Activated CD8-positive, alpha-beta memory T cell treated with anti-CD3 and anti-CD28 coated beads, Interleukin-2, amount 10 ng/mL, durations not matched to agents 7 days and 5 days (primary cell): ENCODE measurements at places on chromosomes 11 and 22. TPM values are rescaled to one million over a fixed set of nuclear protein-coding genes. Genes with fewer than 3 reads are reported as not detected.

DNA sequence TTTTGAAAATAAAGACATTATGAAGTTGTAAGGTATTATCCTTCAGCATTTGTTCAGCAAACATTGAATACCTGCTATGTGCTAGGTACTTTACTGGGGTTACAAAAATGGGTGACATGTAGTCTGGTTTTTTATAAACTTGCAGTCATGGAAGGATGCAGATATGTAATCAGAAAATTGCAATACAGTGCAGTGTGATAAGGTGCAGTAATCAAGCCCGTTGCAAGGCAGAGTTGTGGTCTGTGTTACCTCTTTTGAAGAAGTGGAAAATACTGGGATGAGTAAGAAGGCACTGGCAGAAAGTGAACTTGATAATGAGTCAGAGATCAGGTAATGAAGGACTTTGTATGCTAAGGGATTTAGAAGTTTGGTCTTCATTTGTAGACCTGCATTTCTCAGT, 8.1 kb downstream of the FBXO7 start:
- H3K4me1 ChIP-seq: peaks cover 25% of the 10 kb centered on the region
- no peak overlapping the region for H3K27ac ChIP-seq
- H3K4me3 ChIP-seq: no peak overlapping the region
- no peaks in the 10 kb centered on the region for H3K27me3 ChIP-seq

DNA sequence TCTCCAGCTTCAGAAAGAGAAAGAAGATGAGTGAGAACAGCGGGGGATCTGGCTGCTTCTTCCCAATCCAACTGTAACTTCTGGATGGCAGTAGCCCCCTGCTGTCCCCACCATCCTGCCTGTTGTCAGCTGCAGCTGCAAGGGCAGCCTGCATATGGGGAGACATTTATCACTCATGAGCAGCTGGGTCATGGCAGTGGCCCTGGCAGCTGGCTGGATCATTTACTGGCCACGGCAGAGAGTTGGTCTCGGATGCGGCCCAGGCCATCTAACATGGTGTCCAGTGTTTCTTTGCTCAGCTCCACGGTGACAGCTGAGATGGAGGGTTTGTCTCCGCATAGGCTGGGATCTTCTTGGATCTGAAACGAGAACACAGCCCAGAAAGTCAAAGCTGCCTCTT, 14.8 kb downstream of the COMMD9 start:
- H3K27ac ChIP-seq: no peak overlapping the region
- no peaks in the 10 kb centered on the region for H3K27me3 ChIP-seq
- no peak overlapping the region for H3K4me3 ChIP-seq
- peaks cover 9% of the 10 kb centered on the region for H3K36me3 ChIP-seq
- H3K4me1 ChIP-seq: peaks cover 4% of the 10 kb centered on the region

TEX12 gene
- total RNA-seq: not detected

DNA sequence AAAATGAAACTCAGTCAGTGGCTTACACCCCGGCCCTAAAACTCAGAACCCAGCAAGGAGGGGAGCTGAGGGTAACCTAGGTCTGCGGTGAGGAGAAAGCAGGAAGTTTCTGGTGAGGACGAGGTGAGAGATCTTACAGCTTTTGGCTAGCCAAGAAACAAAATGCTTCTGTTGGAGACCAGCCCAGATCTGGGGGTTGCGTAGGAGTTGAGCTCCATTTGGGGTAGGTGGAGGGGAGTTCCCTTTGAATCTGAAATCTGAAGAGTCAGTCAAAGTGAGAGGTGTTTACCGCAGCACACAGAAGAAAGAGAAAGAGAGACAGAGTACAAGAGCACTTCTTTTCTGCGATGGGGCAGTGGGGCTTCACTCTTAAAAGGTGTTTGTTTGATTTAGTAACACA, 29.6 kb downstream of the EHF start:
- H3K27me3 ChIP-seq: peaks cover 76% of the 10 kb centered on the region
- H3K4me1 ChIP-seq: peaks cover 23% of the 10 kb centered on the region
- peak overlapping the region; percentile 74 for H3K27ac ChIP-seq
- H3K36me3 ChIP-seq: peaks cover 1% of the 10 kb centered on the region

TRIOBP gene
- total RNA-seq: 42.0 TPM

- H3K27me3 ChIP-seq: no peaks in the 10 kb centered on the region
- H3K4me3 ChIP-seq: peak overlapping the region; percentile 99
- peaks cover 56% of the 10 kb centered on the region for H3K36me3 ChIP-seq
- peak; percentile 47 for DNase-seq
Observed at GRCh38 chr22:36238373-36239149, 766 bp downstream of the APOL2 start.

DNA sequence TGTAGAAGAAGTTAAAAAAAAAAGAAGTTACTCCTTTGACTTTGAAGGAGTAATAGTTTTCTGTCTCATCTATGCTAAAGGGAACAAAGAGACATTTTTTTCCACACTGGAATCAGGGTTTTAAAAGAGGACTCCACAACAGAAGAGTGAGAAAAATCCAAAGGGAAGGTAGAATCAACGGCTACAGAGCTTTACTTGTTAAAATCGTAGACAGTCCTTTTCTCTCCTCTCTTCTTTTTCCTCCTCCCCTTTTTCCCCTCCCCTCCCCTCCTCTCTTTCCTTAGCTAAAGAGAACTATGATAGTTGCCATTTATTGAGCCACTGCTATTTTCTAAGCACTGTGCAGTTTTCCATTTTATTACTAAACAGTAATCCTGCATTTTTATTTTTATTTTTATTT, 29.2 kb downstream of the DDIAS start:
- peaks cover 38% of the 10 kb centered on the region for H3K36me3 ChIP-seq
- no peak overlapping the region for H3K4me3 ChIP-seq
- peaks cover 10% of the 10 kb centered on the region for H3K4me1 ChIP-seq

DNA sequence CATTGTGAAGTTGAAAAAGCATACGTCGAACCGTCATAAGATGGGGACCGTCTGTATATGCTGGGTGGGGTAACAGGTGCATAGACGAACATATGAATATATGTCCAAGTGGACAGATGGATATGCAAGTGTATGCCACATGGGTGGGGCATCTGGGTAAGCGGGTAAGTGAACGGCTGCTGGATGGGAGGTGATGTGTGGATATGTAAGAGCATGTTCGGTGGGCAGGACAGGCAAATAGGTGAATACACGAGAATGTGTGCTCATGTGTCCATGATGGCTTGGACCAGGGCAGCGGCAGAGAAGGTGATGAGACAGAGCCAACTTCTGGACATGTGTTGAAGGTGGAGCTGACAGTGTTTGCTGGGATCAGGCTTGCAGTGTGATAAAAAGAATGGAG, 12.0 kb downstream of the IFITM10 start:
- H3K27me3 ChIP-seq: peaks cover 33% of the 10 kb centered on the region
- DNase-seq: no peak
- H3K4me1 ChIP-seq: peaks cover 10% of the 10 kb centered on the region
- H3K36me3 ChIP-seq: peaks cover 3% of the 10 kb centered on the region
- no peak overlapping the region for H3K4me3 ChIP-seq

DNA sequence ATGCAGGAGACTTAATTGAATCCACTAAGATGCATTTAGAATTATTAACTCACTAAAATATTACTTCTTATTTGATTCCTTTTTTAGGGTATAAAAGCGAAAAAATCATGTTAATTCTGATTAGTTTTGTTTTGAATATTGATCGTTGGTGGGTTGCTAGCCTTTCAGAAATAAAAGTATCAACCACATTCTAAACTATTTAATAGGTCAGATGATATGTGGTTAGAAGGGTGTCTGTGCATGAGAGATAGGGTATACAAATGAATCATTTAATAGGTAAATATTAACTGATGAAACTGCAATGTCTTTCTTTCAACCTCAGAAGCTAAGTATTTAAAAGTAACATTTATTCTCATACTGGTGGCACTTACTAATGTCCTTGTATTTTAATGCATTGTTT, 515.1 kb downstream of the CNTN5 start:
- DNase-seq: no peak
- H3K27me3 ChIP-seq: no peaks in the 10 kb centered on the region
- no peak overlapping the region for H3K4me3 ChIP-seq
- H3K4me1 ChIP-seq: no peaks in the 10 kb centered on the region
- H3K36me3 ChIP-seq: no peaks in the 10 kb centered on the region
- H3K27ac ChIP-seq: no peak overlapping the region

SLC5A1 gene
- total RNA-seq: not detected

DNA sequence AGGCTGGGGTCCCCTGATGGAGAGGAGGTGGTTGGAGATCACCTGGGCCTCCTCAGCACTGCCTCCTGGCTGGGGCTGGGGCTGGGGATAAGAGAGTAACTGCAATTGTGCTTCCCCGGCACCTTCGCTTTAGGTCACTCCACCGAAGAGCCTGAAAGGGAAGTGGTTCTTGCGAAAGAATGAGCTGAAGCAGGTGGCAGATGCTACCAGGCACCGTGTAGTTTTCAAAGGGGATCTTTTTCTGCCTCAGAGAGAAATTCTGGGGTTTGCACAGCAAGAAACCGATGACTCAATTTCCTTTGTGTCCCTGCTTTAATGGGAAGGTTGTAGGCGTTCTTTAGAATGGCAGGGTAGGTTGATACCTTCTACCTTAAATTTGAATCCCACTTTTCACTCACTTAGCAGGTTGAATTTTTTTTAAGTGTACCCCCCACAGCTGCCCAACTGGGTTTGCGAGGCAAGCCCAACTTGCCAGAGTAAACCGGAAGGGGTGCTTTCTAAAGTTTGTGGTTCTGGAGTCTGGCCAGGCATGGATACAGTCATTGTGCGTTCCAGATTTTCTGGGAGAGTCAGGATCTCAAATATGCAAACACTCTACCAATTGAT, 5.3 kb downstream of the CD44 start:
- no peaks in the 10 kb centered on the region for H3K27me3 ChIP-seq
- peaks cover 82% of the 10 kb centered on the region for H3K4me1 ChIP-seq
- DNase-seq: peak; percentile 83
- peak overlapping the region; percentile 58 for H3K4me3 ChIP-seq
- peak overlapping the region; percentile 92 for H3K27ac ChIP-seq

- H3K27ac ChIP-seq: no peak overlapping the region
- no peaks in the 10 kb centered on the region for H3K36me3 ChIP-seq
- H3K4me3 ChIP-seq: no peak overlapping the region
- no peak for DNase-seq
- peaks cover 26% of the 10 kb centered on the region for H3K27me3 ChIP-seq
- H3K4me1 ChIP-seq: no peaks in the 10 kb centered on the region
Observed at GRCh38 chr11:8217136-8217535, 46.5 kb downstream of the LMO1 start.

DNA sequence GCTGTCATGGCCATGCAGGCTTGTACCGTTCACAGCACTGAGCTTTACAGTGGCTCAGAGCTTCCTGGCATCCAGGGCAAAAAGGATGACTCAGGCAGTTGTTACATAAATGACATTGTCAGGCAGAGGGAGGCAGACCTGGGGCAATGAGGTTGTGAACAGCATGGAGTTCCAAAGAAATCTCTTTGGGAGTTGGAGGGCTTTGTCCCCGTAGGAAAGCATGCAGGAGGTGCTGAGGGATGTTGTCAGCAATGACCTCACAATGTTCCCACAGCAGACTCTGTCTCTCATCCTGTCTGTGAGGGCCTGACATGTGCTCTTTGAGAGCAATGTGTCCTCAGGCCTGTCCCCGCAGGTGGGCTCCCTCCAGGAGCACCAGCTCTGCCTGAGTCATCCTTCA, 25.9 kb upstream of the PDE2A start:
- no peak for DNase-seq
- H3K4me1 ChIP-seq: no peaks in the 10 kb centered on the region
- H3K4me3 ChIP-seq: no peak overlapping the region
- peaks cover 8% of the 10 kb centered on the region for H3K36me3 ChIP-seq

DNA sequence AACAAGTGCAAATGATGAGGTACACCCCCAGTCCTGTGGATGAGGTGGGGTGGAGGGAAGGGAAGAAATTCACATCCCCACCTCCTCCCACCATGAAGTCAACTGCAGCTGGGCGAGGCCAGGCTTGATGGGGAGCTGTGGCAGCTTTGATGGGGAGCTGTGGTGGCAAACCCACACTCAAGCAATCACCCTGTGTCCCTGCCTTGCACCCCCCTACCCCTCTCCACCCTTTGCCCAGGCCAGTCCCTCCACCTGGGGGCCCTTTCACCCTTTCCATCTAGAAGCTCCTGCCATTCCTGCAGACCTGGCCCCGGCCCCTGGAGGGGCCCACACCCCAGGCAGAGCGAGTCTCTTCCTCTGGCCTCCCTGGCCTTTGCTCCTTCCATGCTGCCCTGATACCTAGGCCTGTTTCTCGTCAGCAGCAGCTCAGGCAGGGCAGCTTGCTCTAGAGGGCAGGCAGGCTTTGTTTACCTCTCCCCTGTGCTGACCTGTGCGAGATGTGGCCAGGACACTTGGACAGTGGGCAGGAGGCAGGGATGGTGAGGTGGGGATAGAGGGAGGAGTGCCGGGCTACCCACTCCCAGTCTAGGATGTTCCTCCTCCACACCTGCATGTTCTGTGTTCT, 4.5 kb upstream of the FGF3 start:
- H3K36me3 ChIP-seq: no peaks in the 10 kb centered on the region
- no peaks in the 10 kb centered on the region for H3K4me1 ChIP-seq
- no peak overlapping the region for H3K4me3 ChIP-seq
- H3K27ac ChIP-seq: no peak overlapping the region
- DNase-seq: no peak
- H3K27me3 ChIP-seq: peaks cover 36% of the 10 kb centered on the region

DNA sequence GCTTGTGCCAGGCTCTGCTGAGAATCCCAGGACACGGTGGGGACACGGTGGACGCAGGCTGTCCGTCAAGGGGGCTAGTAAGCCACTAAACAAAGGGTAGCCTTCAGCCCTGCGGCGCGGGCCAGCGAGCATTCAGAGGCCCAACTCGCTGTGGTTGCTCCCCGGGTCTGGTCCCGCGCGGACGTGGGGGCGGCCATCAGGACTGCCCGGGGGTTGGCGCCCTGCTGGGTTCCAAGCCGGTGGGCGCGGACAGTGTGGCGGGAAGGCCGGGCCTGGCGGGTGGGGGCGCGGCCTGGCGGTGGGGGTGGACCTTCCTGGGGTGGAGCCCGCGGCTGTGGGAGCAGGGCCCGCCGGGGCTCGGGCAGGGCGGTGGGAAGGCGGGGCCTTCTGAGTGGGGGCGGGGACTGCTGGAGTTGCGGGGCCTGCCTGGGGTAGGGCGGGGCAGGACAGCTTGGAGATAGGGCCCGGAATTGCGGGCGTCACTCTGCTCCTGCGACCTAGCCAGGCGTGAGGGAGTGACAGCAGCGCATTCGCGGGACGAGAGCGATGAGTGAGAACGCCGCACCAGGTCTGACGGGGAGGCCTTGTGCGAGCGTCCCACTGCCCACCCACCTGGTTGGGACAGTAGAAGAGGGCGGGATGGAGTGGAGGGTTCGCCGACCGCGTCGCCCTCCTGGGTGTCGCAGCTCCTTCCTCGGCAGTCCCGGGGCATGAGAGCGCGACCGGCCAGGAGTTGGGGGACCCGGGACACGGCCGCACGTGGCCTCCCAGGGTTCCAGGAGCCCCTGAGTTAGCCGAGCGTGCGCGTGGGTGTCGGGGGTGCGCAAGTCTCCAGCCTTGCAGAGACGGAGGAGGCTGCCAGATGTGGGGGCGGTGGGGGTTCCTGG, at the start of gene SERHL2:
Gene SERHL2, plus strand, starts transcription at position 482 of the 887 bp plus-strand sequence. Its CDS starts 65 bp downstream, at position 547.
- no peaks in the 10 kb centered on the region for H3K27me3 ChIP-seq
- peaks cover 25% of the 10 kb centered on the region for H3K4me1 ChIP-seq
- no peaks in the 10 kb centered on the region for H3K36me3 ChIP-seq
- H3K4me3 ChIP-seq: peak within 1 kb of the TSS; percentile 76

GAS2 gene
- total RNA-seq: 2.0 TPM

- no peak overlapping the region for H3K4me3 ChIP-seq
- peak; percentile 45 for DNase-seq
- no peaks in the 10 kb centered on the region for H3K27me3 ChIP-seq
- H3K36me3 ChIP-seq: no peaks in the 10 kb centered on the region
- no peak overlapping the region for H3K27ac ChIP-seq
Observed at GRCh38 chr11:1453611-1454034, 33.0 kb downstream of the MOB2 start.
